ENCODE measurements at places on chromosomes 16 and 17.

- DNase-seq: peak; percentile 96
Measured at GRCh38 chr16:11232852-11233726, 22.9 kb downstream of the SOCS1 start.

GRCh38 chr17:31397256-31397939 is 5.9 kb downstream of the RAB11FIP4 start:
- DNase-seq: no peak

- no peak for DNase-seq
Measured at GRCh38 chr17:40327735-40328385, 18.9 kb downstream of the RARA start.

GRCh38 chr17:69326377-69327059 is 415 bp downstream of the ABCA5 start:
- no peak for DNase-seq

DNA sequence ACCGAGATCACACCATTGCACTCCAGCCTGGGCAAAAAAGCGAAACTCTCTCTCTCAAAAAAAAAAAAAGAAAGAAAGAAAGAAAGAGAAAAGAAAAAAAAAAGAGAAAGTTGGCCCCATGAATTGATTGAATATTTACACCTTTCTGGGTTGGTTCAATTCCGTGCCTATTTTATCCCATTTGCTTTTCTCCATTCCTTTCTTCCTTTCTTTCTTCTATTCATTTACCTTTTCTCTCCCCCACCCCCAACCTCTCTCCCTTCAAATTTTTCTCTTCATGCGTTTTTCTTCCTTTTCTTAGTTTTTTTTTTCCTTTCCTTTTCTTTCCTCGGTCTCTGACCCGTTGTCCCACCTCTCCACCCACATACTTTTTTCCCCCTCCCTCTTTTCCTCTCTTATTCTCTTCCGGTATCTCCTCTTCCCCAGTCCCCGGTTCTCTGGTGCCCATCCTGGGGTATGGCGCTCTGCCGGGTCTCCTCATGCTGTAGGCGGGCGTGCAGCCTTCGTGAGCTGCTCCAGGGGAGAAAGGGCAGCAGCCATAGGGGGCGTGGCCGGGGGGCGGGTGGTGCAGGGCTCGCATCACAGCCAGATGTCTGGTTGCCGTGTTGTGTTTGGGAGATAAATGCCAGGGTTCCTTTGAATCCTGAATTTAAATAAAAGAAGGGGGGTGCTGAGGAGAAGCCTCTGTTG is 5.3 kb upstream of the COL1A1 start:
- no peak for DNase-seq

- DNase-seq: peak; percentile 57
Measured at GRCh38 chr16:49463529-49463928, 89.9 kb downstream of the C16orf78 start.

GRCh38 chr17:2053380-2054261 is 1.3 kb upstream of the HIC1 start:
- DNase-seq: peak; percentile 84

DNA sequence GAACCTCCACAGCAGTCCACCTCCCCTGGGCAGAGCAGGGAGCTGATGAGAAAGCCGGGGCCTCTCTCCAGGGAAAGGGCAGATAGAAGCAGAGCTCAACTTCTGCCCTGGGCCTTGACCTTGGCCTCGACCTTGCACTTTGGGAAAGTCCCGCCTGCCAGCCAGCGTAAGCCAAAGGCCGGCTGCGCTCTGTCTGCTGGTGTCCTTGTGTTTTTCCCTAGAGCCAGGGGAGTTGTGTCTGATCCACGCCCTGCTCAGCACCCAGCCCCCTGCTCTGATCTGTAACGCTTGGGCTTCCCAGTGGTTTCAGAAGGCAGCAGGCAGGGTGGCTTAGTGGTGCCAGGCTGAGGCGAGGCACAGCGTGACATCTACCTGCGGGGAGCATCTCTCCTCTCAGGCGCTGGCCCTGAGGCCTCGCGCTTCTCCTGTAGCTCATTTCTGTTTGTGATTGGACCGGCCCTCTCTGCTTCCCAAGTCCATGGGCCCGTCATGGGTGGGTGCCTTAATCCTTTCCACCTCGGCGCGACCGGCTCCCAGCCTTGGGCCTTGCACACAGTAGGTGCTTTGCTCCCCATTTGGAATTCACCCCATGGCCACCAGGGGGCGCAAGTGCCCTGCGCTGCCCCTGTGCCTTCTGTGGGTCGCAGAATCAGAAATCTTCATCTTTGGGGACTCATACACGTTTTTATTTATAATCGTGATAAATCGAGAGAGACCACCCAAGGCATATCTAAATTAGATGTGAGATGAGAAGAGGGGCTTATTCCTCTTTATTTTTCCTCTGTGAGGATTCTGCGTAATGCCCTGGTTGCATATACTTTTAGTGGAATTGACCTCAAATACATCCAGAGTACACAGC is 24.2 kb downstream of the SGSH start:
- no peak for DNase-seq

GRCh38 chr17:36816907-36817288 is 120.4 kb upstream of the LHX1 start:
- no peak for DNase-seq

GRCh38 chr16:83345846-83346640 is 461.7 kb upstream of the HSBP1 start:
- no peak for DNase-seq

DNA sequence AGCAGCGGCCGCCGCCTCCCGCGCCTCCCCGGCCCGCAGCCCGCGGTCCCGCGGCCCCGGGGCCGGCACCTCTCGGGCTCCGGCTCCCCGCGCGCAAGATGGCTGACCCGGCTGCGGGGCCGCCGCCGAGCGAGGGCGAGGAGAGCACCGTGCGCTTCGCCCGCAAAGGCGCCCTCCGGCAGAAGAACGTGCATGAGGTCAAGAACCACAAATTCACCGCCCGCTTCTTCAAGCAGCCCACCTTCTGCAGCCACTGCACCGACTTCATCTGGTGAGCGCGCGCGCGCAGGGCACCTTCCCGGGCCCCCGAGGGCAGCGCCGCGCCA is 258 bp downstream of the PRKCB start:
- DNase-seq: no peak

DNA sequence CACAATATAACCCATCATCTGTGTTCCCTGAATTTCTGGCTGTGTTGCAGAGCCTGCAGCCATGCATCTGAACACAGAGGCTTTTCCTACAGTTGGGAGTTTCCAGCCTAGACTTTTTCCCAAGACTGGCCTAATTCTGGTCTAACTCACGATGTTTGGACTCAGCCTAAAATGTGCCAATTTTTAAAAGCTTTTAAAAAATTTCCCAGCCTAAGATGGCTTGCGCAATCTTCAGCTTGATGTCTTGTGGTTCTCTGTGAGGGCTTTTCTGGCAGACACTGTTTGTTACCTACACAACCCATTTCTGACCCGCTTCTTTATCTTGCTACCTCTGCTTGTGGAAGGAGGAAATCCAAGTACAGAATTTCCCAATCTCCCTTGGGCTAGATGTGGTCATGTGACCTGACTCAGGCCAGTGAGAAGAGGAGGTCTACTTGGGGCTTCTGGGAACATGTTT is 72.7 kb upstream of the GAS7 start:
- DNase-seq: no peak

DNA sequence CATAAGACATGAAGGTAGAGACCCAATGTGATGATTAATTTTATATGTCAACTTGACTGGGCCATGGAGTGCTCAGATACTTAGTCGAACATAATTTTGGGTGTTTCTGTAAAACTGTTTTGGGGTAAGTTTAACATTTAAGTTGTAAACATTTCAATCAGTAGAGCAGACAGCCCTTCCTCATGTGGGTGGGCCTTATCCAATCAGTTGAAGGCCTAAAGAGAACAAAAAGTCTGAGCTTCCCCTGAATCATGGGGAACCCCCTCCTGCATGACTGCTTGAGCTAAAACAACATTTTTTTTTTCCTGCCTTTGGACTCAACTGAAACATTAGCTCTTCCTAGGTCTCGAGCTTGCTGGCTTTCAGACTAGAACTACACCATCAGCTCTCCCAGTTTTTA is 327.3 kb upstream of the SOX9 start:
- DNase-seq: no peak

DNA sequence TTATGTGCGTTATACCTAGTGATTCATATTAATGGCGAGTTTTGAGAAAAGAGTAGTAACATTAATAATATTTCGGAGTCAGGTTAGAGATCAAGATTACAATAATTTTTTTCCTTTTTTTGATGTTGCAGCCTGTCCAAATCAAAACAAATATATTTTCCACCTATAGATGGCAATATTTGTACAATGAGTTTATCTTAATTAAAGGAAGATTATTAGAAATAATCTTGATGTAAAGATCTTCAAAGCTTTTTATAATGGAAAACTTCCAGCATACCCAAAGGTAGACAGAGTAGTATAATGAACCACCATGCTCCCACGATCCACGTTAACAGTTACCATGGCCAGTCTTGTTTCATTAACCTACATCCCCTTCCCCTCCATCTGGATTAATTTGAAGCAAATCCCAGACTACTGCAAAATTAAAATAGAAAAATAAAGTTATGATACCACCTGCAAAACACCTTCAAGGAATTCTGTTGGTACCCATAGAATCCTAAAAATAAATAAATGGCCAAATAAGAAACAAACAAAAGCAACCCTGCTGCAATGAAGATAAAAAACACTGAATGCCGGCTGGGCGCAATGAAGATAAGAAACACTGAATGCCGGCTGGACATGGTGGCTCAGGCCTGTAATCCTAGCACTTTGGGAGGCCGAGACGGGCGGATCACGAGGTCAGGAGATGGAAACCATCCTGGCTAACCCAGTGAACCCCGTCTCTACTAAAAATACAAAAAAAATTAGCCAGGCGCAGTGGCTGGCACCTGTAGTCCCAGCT is 46.5 kb upstream of the GINS3 start:
- no peak for DNase-seq

DNA sequence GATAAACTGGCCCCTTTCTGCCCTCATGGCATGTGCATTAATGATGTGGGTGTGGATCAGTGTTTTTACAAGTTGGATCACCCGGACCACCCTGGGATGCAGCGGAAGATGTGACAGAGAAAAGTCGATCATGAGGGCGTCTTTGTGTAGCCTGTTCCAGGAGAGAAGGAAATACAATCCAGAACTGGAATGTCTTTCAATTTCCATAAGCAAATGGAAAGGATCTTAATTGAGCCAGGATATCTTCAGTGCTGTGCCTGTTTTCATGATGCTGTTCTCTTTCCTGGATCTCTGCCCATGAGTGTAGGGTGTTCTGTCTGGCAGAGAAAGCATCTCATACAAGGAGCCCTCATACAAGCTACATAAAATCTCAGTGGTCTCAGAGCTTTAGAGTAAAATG is 481.4 kb downstream of the XYLT1 start:
- DNase-seq: no peak

All from activated naive CD4-positive, alpha-beta T cell treated with anti-CD3 and anti-CD28 coated beads, Interleukin-2, amount 50 U/mL, for 72 hours (primary cell).